Ureter (tissue), 1 donor: ENCODE measurements at places on chromosomes 11 and 22. TPM values are rescaled to one million over a fixed set of nuclear protein-coding genes. Genes with fewer than 3 reads are reported as not detected.

Gene ANKK1
- 1.4 TPM for total RNA-seq

- no peak for DNase-seq
These were observed 118.8 kb downstream of the LUZP2 start for GRCh38 chr11:24615451-24616160.

- no peak for DNase-seq
These were observed 12.5 kb downstream of the CREB3L1 start for GRCh38 chr11:46290011-46290410.

- no peak for DNase-seq
These were observed 90.0 kb downstream of the CCDC81 start for GRCh38 chr11:86464509-86465221.

GRCh38 chr22:32236970-32237369 is 18.2 kb downstream of the SLC5A4 start:
- no peak for DNase-seq

Gene TLCD5
- total RNA-seq = 5.6 TPM
